Naive B cell (primary cell): ENCODE measurements at places on chromosomes 3 and 15.

GRCh38 chr3:14478956-14479550, 61.1 kb downstream of the GRIP2 start:
- no peaks in the 10 kb centered on the region for H3K27me3 ChIP-seq
- peaks cover 48% of the 10 kb centered on the region for H3K36me3 ChIP-seq
- DNase-seq, result no peak
- H3K27ac ChIP-seq, result no peak overlapping the region

DNA sequence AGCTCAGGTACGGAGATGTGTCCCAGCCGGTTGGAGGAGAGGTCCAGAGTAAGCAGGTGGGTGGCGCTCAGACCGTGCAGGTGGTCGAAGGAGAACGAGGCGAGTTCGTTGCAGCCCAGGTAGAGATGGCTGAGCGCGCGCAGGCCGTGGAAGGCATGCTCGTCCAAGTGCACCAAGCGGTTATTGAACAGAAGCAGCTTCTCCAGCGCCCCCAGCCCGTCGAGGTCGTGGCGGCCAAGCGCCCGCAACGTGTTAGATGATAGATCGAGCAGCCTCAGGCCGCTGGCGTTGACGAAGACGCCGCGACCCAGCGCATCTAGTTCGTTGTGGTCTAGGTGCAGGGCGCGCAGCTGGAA, 648 bp downstream of the AMIGO3 start:
- H3K27ac ChIP-seq, result no peak overlapping the region
- peaks cover 49% of the 10 kb centered on the region for H3K4me1 ChIP-seq

GRCh38 chr3:89845053-89845452, 737.6 kb downstream of the EPHA3 start:
- H3K4me1 ChIP-seq, result no peaks in the 10 kb centered on the region
- H3K27ac ChIP-seq, result no peak overlapping the region
- H3K27me3 ChIP-seq, result no peaks in the 10 kb centered on the region
- H3K36me3 ChIP-seq, result no peaks in the 10 kb centered on the region

- DNase-seq, result no peak
- H3K36me3 ChIP-seq, result no peaks in the 10 kb centered on the region
- no peak overlapping the region for H3K4me3 ChIP-seq
- H3K27ac ChIP-seq, result no peak overlapping the region
- H3K27me3 ChIP-seq, result peaks cover 14% of the 10 kb centered on the region
Observed at GRCh38 chr3:116444115-116444747, 1.1 kb downstream of the LSAMP start.

- no peaks in the 10 kb centered on the region for H3K36me3 ChIP-seq
- no peaks in the 10 kb centered on the region for H3K27me3 ChIP-seq
- no peak for DNase-seq
- H3K4me3 ChIP-seq, result no peak overlapping the region
- peaks cover 10% of the 10 kb centered on the region for H3K4me1 ChIP-seq
- no peak overlapping the region for H3K27ac ChIP-seq
Observed at GRCh38 chr15:73326157-73326556, 42.6 kb downstream of the HCN4 start.

GRCh38 chr3:5426094-5426883, 238.8 kb downstream of the EDEM1 start:
- no peak overlapping the region for H3K27ac ChIP-seq
- no peaks in the 10 kb centered on the region for H3K27me3 ChIP-seq
- no peaks in the 10 kb centered on the region for H3K36me3 ChIP-seq

- peak overlapping the region; percentile 77 for H3K27ac ChIP-seq
- peak overlapping the region; percentile 92 for H3K4me3 ChIP-seq
- no peaks in the 10 kb centered on the region for H3K27me3 ChIP-seq
- DNase-seq, result peak; percentile 34
Observed at GRCh38 chr15:85691350-85692240, 103.1 kb downstream of the KLHL25 start.

GRCh38 chr3:185365291-185366073, 2.5 kb downstream of the MAP3K13 start:
- H3K36me3 ChIP-seq, result no peaks in the 10 kb centered on the region
- no peak overlapping the region for H3K27ac ChIP-seq
- H3K4me1 ChIP-seq, result peaks cover 15% of the 10 kb centered on the region
- no peak for DNase-seq
- peaks cover 46% of the 10 kb centered on the region for H3K27me3 ChIP-seq

- peaks cover 24% of the 10 kb centered on the region for H3K27me3 ChIP-seq
- H3K4me1 ChIP-seq, result peaks cover 20% of the 10 kb centered on the region
- H3K27ac ChIP-seq, result peak overlapping the region; percentile 43
- peak overlapping the region; percentile 86 for H3K4me3 ChIP-seq
Observed at GRCh38 chr15:33194237-33194636, 277 bp downstream of the FMN1 start.
